Transverse colon (tissue), 4 donors: ENCODE measurements at places on chromosomes 6 and 20. TPM values are rescaled to one million over a fixed set of nuclear protein-coding genes. Genes with fewer than 3 reads are reported as not detected.

OTOR gene
- not detected for total RNA-seq

DNA sequence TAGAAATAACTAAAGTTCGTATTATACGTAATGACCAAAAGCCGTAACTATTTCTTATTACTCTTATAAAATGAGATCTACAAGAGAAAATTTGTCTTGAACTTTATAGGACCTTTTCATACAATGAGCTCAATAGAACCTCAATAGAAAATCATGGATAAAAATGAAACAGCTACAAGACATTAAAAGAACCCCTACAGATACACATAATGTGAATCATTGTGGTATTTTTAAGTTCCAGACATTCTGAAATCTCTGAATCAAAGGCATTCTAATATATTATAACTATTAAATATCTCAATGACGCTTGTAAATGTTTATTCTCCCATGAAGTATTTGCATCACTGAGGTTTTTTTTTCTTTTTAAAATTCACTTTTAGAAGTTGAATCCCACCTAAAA lies 22.2 kb upstream of the POU3F2 start:
- peaks cover 16% of the 10 kb centered on the region for H3K27me3 ChIP-seq
- H3K4me3 ChIP-seq, result no peak overlapping the region
- DNase-seq, result no peak
- no peaks in the 10 kb centered on the region for H3K36me3 ChIP-seq
- H3K4me1 ChIP-seq, result no peaks in the 10 kb centered on the region
- H3K27ac ChIP-seq, result no peak overlapping the region

TMEM244 gene
- not detected for total RNA-seq

DNA sequence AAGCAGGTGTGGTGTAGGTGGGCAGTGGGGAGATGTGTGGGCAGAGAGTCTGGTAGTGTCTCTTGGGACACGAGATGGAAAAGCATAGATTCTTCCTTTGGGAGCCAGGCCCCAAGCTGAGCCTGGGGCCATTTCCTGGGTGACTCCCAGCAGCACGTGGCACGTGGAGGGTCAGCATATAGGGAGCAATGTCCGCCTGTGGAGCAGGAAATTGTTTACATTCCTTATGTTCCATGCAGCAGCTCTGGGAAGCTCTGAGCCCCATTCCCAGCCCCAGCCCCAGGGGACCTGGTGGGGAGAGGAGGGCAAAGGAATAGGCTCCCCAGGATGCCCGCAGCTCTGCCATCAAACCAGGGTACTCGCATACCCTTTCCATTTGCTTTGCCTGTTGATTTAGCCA lies 57.6 kb downstream of the DAAM2 start:
- H3K4me1 ChIP-seq, result peaks cover 7% of the 10 kb centered on the region
- H3K36me3 ChIP-seq, result no peaks in the 10 kb centered on the region
- H3K4me3 ChIP-seq, result no peak overlapping the region
- H3K27me3 ChIP-seq, result no peaks in the 10 kb centered on the region
